ENCODE measurements at places on chromosomes 7 and 10. TPM values are rescaled to one million over a fixed set of nuclear protein-coding genes. Genes with fewer than 3 reads are reported as not detected.

CYP2C19 gene
- not detected for total RNA-seq

TMEM130 gene
- total RNA-seq: 8.9 TPM

CUBN gene
- total RNA-seq: 2.7 TPM

ARL4A gene
- total RNA-seq: 34.6 TPM

COL26A1 gene
- total RNA-seq: 6.8 TPM

GRCh38 chr7:26291699-26292538 lies at the start of gene SNX10:
TSS of gene SNX10 (plus strand) at chr7:26291862. CDS start at chr7:26346443, 54,581 bp downstream.
- H3K36me3 ChIP-seq: no peaks in the 10 kb centered on the region
- H3K4me1 ChIP-seq: peaks cover 2% of the 10 kb centered on the region
- peak within 1 kb of the TSS; percentile 54 for H3K4me3 ChIP-seq
- H3K27ac ChIP-seq: no peak within 1 kb of the TSS
- no peaks in the 10 kb centered on the region for H3K27me3 ChIP-seq

- DNase-seq: no peak
- no peaks in the 10 kb centered on the region for H3K27me3 ChIP-seq
- H3K4me3 ChIP-seq: no peak overlapping the region
Observed at GRCh38 chr7:71384094-71384493, 252.2 kb downstream of the GALNT17 start.

DNA sequence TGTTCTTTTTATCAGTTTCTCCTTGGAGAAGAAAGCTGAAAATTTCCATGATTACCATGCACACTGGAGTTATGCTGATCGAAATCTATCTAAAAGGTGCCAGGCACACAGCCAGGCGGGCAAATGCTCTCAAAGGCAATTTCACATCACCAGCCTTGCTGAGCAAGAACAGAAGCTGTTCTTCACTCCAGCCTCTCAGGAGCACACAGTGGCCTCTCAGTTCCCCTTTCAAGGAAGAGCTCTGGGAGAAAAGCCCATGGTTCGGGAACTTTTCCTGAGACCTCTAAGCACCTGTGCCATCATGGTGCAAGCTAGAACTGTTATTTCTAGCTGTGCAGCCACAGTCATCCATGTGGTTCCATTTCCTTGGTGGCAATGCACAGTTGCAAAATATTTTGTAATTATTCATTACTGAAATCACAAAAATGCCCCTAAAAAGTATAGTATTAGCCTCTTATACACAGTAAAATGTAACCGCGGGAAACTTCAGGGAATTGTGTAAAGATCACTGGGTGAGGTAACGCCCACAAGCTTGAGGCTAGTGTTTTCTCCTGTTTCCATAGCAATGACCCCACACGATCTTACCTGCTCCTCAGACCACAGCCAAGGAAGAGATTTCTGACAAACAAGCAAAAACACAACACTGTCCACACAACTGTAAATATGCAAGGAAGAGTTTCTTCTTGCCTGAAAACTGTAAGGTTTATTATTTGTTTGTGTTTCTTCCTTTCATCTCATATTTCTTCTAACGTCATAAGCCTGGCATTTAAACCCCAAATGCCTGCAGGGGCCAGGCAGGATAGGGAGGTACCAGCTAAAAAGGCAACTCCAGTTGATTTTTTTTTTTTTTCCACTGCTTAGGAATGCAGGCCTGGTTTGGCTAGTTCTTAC lies 121.2 kb downstream of the FAM107B start:
- H3K4me1 ChIP-seq: peaks cover 10% of the 10 kb centered on the region
- peak; percentile 70 for DNase-seq
- no peak overlapping the region for H3K27ac ChIP-seq
- no peaks in the 10 kb centered on the region for H3K36me3 ChIP-seq
- no peak overlapping the region for H3K4me3 ChIP-seq

GRCh38 chr7:2043316-2044039 lies 189.3 kb downstream of the MAD1L1 start:
- no peak for DNase-seq
- H3K4me3 ChIP-seq: no peak overlapping the region
- no peaks in the 10 kb centered on the region for H3K4me1 ChIP-seq
- H3K27me3 ChIP-seq: no peaks in the 10 kb centered on the region
- H3K27ac ChIP-seq: no peak overlapping the region
- H3K36me3 ChIP-seq: no peaks in the 10 kb centered on the region
